HepG2 (cell line): ENCODE measurements at places on chromosomes 2 and 18. TPM values are rescaled to one million over a fixed set of nuclear protein-coding genes. Genes with fewer than 3 reads are reported as not detected.

- DNase-seq: no peak
- H3K4me1 ChIP-seq: no peaks in the 10 kb centered on the region
- no peak overlapping the region for H3K27ac ChIP-seq
- no peaks in the 10 kb centered on the region for H3K27me3 ChIP-seq
- H3K4me3 ChIP-seq: no peak overlapping the region
These were observed 350.0 kb downstream of the AKAIN1 start for GRCh38 chr18:4847056-4847455.

GRCh38 chr2:20093263-20094141 is 42.1 kb upstream of the LAPTM4A start:
- H3K27me3 ChIP-seq: no peaks in the 10 kb centered on the region
- peak; percentile 95 for DNase-seq
- no peaks in the 10 kb centered on the region for H3K36me3 ChIP-seq
- peak overlapping the region; percentile 62 for H3K4me3 ChIP-seq
- H3K4me1 ChIP-seq: peaks cover 82% of the 10 kb centered on the region

The RGPD8 gene
- total RNA-seq: 12.8 and 18.7 TPM in 2 replicates

DNA sequence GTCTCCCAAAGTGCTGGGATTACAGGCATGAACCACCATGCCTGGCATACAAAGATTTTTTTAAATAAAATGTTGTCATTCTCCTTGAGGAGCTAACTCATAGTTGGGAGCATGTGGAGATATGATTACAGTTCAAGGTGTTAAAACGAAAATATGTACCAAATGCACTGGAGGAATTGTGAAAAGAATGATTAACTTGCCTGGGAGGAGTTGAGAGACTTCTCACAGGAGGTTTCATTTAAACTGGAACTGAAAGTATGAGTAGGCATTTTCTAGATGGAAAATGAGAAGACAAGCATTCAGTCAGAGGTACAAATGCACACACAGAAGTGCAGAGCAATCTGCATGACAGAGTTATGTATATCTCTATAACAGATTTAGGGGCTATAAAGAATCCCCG is 126.6 kb upstream of the PDE1A start:
- H3K27me3 ChIP-seq: peaks cover 5% of the 10 kb centered on the region; the same call in 1 of the 3 replicates
- no peak overlapping the region for H3K4me3 ChIP-seq
- H3K36me3 ChIP-seq: no peaks in the 10 kb centered on the region
- H3K27ac ChIP-seq: no peak overlapping the region

The GALNT5 gene
- total RNA-seq: not detected in 2 replicates

The AGPS gene
- total RNA-seq: 99.0 and 159 TPM in 2 replicates

DNA sequence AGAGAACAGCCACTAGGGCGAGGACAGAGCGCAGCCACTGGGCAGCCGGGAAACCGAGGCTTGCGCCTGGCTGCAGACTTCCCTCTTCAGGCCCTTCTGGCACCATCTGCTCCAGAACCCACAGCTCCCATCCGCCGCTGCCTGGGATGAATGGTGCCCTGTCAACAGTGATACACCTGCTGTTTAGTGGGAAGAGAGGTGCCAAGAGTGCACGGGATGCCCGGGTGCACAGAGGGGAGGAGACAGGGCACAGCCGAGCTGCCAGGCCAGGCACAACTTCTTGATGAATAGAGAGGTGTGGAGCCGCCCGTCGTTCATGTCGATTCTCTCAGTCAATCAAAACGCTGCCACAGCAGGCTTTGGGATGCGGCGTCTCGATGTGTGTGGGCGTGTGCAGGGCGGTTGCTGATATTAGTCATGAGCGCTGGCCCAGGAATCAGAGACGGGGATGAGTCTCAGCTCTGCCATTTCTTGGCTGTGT is 39.5 kb downstream of the RRM2 start:
- no peak overlapping the region for H3K27ac ChIP-seq
- no peaks in the 10 kb centered on the region for H3K27me3 ChIP-seq

GRCh38 chr2:27727257-27727656 is 44.3 kb upstream of the MRPL33 start:
- H3K4me3 ChIP-seq: no peak overlapping the region
- H3K27me3 ChIP-seq: no peaks in the 10 kb centered on the region
- DNase-seq: no peak
- H3K27ac ChIP-seq: no peak overlapping the region
- H3K36me3 ChIP-seq: no peaks in the 10 kb centered on the region

- no peaks in the 10 kb centered on the region for H3K4me1 ChIP-seq
- no peak overlapping the region for H3K4me3 ChIP-seq
- H3K27me3 ChIP-seq: no peaks in the 10 kb centered on the region
- no peak for DNase-seq
- H3K36me3 ChIP-seq: peaks cover 45% of the 10 kb centered on the region; the same call in 2 of the 3 replicates
These were observed 39.3 kb downstream of the THOC1 start for GRCh38 chr18:228586-228985.

DNA sequence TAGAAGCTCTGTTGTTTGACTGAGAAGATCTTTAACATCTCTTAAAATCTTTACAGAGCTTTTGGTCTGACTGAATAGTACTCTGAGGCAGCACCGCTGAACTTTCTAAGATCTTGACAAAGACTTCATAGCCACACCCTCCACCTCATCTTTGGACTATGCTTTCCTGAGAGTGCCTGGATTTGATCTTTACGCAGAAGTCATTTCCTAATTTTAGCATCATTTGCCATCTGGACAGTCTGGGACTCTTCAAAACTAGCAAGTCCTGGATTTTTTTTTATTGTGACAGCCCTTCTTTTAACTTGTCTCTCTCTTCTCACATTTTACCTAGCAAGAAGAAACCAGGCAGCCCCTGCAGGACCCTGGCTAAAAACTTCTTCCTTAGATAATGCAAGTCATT is 188.8 kb downstream of the CTIF start:
- H3K4me1 ChIP-seq: no peaks in the 10 kb centered on the region
- no peaks in the 10 kb centered on the region for H3K27me3 ChIP-seq
- no peak overlapping the region for H3K4me3 ChIP-seq
- DNase-seq: no peak

- no peaks in the 10 kb centered on the region for H3K27me3 ChIP-seq
- no peaks in the 10 kb centered on the region for H3K36me3 ChIP-seq
- H3K4me1 ChIP-seq: no peaks in the 10 kb centered on the region
These were observed 94.9 kb downstream of the MBD2 start for GRCh38 chr18:54129448-54130067.

- no peak for DNase-seq
- no peaks in the 10 kb centered on the region for H3K36me3 ChIP-seq
- no peak overlapping the region for H3K27ac ChIP-seq
- H3K4me3 ChIP-seq: no peak overlapping the region
- no peaks in the 10 kb centered on the region for H3K27me3 ChIP-seq
These were observed 9.5 kb upstream of the TNFAIP6 start for GRCh38 chr2:151347906-151348305.

- no peaks in the 10 kb centered on the region; the same call in 2 of the 3 replicates for H3K27me3 ChIP-seq
- H3K4me1 ChIP-seq: no peaks in the 10 kb centered on the region
- no peak overlapping the region for H3K27ac ChIP-seq
These were observed 536 bp downstream of the XDH start for GRCh38 chr2:31413862-31414550.

The CDH20 gene
- total RNA-seq: not detected in 2 replicates

GRCh38 chr2:12717191-12718014 is 667 bp downstream of the TRIB2 start:
- peaks cover 25% of the 10 kb centered on the region for H3K4me1 ChIP-seq
- H3K27ac ChIP-seq: no peak overlapping the region
- no peak for DNase-seq
- H3K36me3 ChIP-seq: no peaks in the 10 kb centered on the region
- peak overlapping the region; percentile 54 for H3K4me3 ChIP-seq

DNA sequence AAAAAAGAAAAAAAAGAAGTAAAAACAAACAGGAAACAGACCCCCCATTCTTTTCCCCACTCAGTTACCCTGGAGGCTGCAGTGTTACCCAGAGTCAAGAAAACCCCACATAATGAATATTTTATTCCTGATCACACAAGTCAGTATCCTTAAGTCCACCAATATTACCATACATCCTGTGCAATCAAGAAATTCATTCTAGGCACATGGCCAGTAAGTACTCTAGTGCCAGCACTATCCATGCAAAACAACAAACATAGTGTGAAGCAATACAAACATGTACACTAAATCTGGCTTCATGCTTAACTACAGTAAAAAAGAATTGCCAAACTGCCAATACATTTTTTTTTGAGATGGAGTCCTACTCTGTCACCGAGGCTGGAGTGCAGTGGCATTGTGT is 111.6 kb downstream of the FAM168B start:
- no peaks in the 10 kb centered on the region for H3K36me3 ChIP-seq
- no peaks in the 10 kb centered on the region; the same call in 1 of the 2 replicates for H3K27me3 ChIP-seq
- H3K4me1 ChIP-seq: no peaks in the 10 kb centered on the region
- no peak overlapping the region for H3K4me3 ChIP-seq
- DNase-seq: no peak

The LIMS3 gene
- total RNA-seq: 0.69 and 1.3 TPM in 2 replicates

DNA sequence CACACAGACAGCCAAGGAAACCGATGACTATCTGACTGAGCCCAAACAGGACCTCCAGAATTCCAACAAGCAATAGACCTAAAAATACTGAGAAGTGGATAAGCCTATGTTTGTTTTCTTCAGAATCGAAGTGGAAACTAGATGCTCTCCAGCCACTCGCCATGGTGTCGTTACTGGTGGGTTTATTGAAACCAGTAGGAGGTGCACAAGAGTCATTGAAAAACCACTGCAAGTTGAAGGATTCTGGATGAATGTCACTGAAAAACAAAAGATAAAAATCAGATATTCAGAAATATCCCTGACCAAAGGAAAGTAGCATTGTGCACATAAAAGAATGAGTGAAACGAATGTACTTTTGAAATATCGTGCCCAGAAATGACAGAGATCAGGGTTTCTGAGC is 15.3 kb downstream of the TM4SF20 start:
- H3K4me1 ChIP-seq: no peaks in the 10 kb centered on the region
- DNase-seq: no peak
- no peak overlapping the region for H3K4me3 ChIP-seq
- peaks cover 8% of the 10 kb centered on the region; the same call in 2 of the 3 replicates for H3K36me3 ChIP-seq
- H3K27ac ChIP-seq: no peak overlapping the region

The SCN2A gene
- total RNA-seq: 0.17 and 0.20 TPM in 2 replicates

DNA sequence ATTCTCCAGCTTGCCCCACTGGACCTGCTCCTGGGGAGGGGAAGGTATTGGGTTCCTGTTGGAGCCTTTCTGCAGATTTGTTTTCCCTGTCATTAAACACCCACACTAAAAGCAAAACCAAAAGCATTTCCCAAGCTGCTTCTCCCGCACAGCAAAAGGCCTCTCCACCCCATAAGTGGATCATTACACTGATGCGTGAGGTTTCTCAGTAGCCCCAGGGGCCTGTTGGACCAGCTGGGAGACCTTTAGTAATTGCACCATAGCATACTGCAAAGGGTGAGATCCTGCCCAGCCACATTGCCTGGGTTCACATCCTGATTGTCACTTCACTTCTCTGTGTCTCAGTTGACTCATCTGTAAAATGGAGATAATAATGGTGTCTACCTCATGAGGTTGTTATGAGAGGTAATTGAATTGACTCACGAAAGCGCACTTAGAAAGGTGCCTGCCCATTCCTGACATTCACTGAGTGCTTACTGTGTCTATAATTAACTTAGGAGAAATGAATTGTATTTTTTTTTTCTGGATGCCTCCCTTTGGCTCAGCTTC is 43.9 kb downstream of the TOGARAM2 start:
- H3K27ac ChIP-seq: no peak overlapping the region
- no peaks in the 10 kb centered on the region for H3K36me3 ChIP-seq
- no peak for DNase-seq

GRCh38 chr2:148989882-148990493 is 48.5 kb upstream of the LYPD6B start:
- DNase-seq: peak; percentile 82
- H3K36me3 ChIP-seq: no peaks in the 10 kb centered on the region
- H3K27me3 ChIP-seq: peaks cover 1% of the 10 kb centered on the region
- no peaks in the 10 kb centered on the region for H3K4me1 ChIP-seq
- no peak overlapping the region for H3K27ac ChIP-seq
- H3K4me3 ChIP-seq: no peak overlapping the region

DNA sequence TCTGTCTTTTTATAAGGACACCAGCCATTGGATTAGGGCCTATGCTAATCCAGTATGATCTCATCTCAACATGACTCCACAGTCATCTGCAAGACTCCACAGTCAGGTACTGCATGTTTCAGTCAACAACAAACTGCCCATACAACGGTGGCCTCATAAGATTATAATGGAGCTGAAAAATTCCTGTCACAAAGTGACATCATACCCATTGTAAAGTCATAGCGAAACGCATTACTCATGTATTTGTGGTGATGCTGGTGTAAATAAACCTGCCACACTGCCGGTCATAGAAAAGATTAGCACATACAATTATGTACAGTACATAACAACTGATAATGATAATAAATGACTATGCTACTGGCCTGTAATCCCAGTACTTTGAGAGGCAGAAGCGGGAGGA is 102.2 kb downstream of the TEX51 start:
- no peaks in the 10 kb centered on the region for H3K36me3 ChIP-seq
- DNase-seq: no peak
- H3K4me3 ChIP-seq: no peak overlapping the region
- no peak overlapping the region for H3K27ac ChIP-seq

The CHCHD5 gene
- 22.8 and 23.9 TPM in 2 replicates for total RNA-seq

The DIPK1C gene
- total RNA-seq: not detected in 2 replicates

GRCh38 chr18:2811416-2811815 is 35.4 kb upstream of the EMILIN2 start:
- H3K27me3 ChIP-seq: no peaks in the 10 kb centered on the region
- no peaks in the 10 kb centered on the region for H3K36me3 ChIP-seq
- DNase-seq: no peak
- no peak overlapping the region for H3K27ac ChIP-seq
- peaks cover 6% of the 10 kb centered on the region; the same call in 1 of the 2 replicates for H3K4me1 ChIP-seq

The CABYR gene
- 0.38 and 0.71 TPM in 2 replicates for total RNA-seq

DNA sequence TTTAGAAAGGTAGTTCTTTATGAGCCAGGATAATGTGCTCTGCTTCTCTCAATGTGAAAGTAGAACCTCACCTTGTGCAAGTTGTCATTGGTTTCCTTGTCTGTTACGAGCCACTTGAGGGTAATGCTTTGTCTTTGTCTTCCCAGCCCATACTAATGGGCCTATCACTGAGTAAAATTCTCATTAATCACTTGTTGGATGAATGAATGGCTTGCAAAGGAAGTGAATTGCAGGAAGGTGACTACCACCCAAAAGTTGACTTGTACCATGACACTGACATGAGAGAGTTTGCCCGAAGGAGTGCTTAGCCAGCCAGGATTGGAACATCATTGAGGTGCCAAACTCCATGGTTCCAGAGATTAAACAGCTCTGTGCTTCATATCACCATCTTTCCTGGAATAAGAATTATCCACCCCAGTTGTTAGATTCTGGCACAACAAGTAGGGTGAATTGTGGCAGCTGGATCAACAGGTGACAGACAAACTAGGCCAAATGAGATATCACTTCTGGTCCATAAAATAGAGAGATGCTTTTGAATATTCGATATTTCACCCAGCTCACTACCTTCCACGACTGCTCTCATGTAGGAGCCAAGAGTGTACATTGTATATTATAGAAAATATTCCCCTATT is 20.5 kb upstream of the CD28 start:
- peaks cover 40% of the 10 kb centered on the region for H3K4me1 ChIP-seq
- H3K36me3 ChIP-seq: no peaks in the 10 kb centered on the region
- H3K27ac ChIP-seq: no peak overlapping the region
- no peak for DNase-seq
- H3K4me3 ChIP-seq: no peak overlapping the region

- peak; percentile 7 for DNase-seq
- no peak overlapping the region for H3K4me3 ChIP-seq
- H3K36me3 ChIP-seq: no peaks in the 10 kb centered on the region
- no peaks in the 10 kb centered on the region for H3K4me1 ChIP-seq
- 0 out of 3 replicates have a peak, but pooled peaks cover 3% of the 10 kb centered on the region for H3K27me3 ChIP-seq
These were observed 96.8 kb downstream of the SNTG2 start for GRCh38 chr2:1047485-1047884.
